Body of pancreas (tissue), 4 donors: ENCODE measurements at places on chromosomes 7 and 10.

- no peak for DNase-seq
These were observed 441.8 kb upstream of the AKR1E2 start for GRCh38 chr10:4384245-4384644.

- no peak for DNase-seq
These were observed 141.9 kb downstream of the ELFN1 start for GRCh38 chr7:1811850-1812508.

- no peak for DNase-seq
These were observed 16.8 kb upstream of the VOPP1 start for GRCh38 chr7:55588976-55589604.

DNA sequence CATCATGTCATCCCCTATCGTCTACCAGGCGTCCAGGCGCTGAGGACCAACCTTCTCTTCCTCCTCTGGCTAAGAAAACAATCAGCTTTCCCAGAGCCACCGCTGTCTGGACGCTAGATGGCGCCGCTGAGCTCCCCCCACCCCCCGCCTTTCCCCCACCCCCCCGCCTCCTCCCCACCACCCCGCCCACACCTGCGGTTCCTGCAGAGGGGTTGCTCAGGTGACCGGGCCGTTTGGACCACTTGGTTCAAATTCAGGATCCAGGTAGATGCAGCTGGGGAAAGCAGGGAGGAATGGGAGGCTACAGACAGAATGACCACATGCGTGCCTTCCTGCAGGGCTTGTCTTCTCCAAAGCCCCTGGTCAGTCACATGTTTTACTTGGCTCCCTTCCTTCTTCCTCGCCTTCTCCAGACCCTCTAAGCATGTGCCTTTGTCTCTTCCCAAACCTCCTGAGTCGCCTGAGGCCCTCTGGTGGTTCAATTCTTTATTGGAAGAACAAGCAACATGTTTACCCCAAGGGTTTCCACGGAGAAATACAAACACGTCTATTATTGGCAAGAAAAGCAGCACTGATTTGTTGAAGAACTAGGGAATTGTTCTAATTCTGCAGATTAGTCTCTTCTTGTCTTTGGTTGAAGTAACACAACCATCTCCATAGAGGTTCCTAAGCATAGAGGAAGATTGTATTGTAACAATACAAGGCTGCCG is 24.7 kb downstream of the AOC1 start:
- peak; percentile 63 for DNase-seq

DNA sequence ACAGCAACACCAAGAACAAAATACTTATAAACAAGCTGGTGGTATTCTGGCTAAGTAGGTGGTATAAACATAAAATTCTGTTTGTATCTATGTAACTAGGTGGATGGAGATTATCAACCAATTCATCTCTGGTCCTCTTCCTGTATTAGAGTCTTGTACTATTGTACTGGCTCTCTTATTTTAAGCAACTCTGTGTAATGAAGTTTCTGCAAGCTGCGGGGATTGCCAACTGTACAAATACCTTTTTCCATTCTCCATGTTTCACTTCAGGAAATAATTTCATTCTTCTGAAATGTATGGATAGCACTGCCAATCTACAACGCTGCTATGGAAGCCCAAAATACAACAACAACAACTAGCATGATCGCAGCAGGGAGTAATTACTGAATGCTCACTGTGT is 44.8 kb downstream of the JAZF1 start:
- DNase-seq: no peak

- peak; percentile 58 for DNase-seq
These were observed 232.2 kb downstream of the DNAJB6 start for GRCh38 chr7:157568770-157569584.

- DNase-seq: no peak
These were observed 444.0 kb upstream of the MGMT start for GRCh38 chr10:129023082-129023481.

- DNase-seq: no peak
These were observed 36.1 kb downstream of the NUDCD3 start for GRCh38 chr7:44454348-44454747.

DNA sequence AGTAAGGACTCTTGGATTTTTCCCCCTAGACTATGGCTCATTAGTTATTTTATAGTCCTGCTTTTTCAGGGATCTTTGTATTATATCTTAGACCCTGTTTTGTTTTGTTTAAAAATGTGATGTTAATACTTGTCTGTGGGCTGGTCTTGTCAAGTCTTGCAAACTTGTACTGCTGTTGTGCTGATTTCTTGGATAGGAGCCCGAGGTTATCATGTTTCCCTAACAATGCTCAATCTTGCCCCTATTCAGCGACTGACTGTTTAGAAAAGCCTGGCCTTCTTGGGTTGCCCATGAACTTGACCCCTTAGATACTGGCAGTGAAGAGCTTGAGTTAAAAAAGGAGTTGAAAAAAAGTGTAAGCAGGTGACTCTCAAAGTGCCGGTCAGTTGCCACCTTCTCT is 115.7 kb downstream of the KIAA1217 start:
- DNase-seq: no peak

DNA sequence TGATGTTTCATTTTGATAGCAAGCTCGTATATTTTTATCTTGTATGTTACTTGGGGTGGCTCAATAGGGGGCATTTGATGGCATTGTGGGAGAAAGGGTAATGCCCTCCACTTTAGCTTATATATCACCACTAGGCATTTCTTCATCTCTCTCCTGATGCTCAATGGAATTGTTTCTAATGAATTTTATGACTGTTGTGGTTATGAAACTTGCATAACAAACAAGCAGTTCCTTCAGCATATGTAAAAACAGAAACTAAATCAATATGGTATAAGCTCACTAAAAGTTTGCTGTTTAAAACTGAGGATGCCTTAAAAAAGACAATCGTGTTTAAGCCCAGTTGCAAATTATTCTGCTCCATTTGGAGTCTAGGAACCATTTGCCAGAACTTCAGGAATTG is 75.5 kb downstream of the CDK14 start:
- no peak for DNase-seq

- DNase-seq: no peak
These were observed 20.9 kb downstream of the RGS10 start for GRCh38 chr10:119521443-119522204.

DNA sequence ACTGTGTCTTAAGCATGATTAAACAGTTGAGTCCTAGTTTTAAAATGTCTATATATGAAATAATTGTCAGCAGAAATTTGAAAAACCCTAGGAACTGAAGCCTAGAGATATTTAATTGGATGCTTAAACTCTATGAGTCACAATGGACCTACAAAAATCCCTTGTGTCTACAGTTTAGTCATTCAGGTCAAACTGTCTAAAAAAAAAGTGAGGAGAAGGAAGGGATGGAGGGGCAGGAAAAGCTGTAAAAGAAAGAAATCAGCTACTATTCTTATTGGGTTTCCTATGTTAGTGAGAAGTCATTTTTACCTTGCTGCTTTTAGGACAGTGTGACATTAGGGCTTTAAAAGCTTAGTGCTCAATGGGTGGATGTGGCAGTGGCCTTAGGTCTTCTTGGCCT is 406.1 kb upstream of the FZD8 start:
- no peak for DNase-seq

GRCh38 chr10:6119962-6120361 is 31.1 kb downstream of the RBM17 start:
- DNase-seq: no peak

- DNase-seq: no peak
These were observed 25.1 kb upstream of the VPS41 start for GRCh38 chr7:38934051-38934450.

DNA sequence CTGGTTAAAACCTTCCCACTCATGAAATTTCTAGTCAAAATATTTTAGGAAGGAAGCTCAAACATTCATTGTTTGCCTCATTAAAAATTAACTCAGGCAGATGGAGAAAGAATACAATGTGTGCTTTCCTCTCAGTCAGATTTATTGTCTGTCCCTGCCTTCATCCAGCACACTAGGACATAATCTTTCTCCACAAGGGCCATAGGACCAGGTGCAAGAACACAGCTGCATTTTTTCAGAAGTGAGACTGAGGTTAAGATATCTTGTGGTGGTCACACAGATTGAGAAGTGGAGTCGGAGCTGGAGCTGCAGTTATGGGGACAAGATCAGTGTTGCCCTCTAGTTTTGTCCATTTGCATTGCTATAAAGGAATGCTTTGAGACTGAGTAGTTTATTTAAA is 666.3 kb downstream of the CCSER2 start:
- no peak for DNase-seq

GRCh38 chr7:24441314-24442027 is 131.8 kb upstream of the PALS2 start:
- DNase-seq: no peak

DNA sequence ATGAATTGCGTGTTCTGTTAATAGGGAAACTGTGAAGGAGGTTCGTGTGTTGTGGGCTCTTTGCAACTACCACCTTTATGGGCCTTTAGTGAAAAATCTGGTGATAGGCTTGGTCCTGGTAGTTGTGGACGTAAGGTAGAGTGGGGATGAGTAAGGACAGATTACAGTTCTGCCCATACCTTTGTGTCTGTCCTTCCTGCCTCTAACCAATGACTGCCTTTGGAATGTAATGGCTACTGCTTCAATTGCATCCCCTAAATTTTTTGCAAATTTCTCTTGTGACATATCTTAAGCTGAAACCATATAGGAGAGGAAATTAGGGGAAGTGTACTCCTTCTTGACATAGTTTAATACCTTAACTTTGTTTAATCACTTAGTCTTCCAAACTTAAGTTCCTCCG is 82.3 kb downstream of the ADK start:
- no peak for DNase-seq

DNA sequence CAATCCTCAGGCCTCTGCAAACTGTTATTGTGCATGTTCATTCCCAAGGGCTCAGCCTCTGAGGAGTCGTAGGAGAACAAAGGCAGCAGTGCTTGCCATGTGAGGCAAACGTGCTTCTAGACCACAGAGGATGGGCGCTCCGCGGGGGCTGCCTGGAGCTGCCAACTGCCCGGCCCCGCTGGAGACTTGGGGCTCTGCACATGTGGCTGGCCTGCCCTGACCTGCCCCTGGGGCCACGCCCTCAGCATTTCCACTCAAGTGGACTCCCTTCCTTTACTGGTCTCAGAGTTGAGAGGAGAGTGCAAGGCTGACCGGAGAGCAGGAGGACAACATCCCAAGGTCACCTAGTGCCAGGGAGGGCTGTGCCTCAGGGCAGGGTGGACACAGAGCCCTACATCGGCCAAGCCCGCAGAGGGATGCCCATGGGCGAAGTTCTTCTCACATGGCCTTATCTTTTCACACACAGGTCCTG is 222.3 kb upstream of the ZNF32 start:
- DNase-seq: no peak

GRCh38 chr7:82129091-82129490 is 314.5 kb downstream of the CACNA2D1 start:
- DNase-seq: no peak

DNA sequence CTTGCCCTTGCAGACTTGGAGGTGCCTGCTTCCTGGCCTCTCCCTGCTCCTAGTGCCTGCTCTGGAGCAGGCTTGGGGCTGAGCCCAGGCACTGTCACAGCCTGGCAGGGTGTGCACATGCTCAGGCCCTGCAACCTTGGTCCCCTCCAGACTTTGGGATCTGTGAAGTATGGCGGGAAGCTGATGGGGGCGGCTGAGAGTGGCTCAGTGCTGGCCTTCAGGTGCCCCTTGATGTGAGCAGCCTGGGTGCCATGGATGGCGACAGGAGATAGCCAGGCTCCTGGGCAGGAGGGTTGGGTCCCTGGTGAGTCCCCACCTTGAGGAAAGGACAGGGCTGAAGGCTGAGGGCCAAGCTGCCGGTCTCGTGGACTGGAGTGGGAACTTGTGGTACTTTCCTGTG is 700.4 kb upstream of the KCND2 start:
- no peak for DNase-seq

DNA sequence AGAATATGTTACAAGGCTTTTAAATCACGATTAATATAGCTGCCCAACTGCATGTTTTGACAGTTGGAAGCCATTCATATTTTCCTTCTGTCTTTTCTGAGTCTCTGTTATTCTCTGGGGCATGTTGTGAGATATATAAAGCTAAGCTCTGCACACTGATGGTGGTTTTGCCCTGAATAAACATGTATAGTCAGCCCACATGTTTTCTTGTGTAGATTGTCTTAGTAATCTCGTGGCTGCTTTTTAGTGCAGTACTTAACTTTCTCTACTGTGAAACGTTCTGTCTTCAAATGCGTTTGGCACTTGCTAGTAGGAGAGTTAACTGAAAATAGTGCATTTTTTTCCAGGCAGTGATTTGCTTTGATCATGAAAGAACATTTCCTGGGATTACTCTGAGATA is 268.5 kb downstream of the DNAJB9 start:
- no peak for DNase-seq

GRCh38 chr10:77279207-77279606 is 358.4 kb downstream of the KCNMA1 start:
- DNase-seq: peak; percentile 30

- DNase-seq: no peak
These were observed 61.8 kb upstream of the C10orf90 start for GRCh38 chr10:126732308-126732707.

DNA sequence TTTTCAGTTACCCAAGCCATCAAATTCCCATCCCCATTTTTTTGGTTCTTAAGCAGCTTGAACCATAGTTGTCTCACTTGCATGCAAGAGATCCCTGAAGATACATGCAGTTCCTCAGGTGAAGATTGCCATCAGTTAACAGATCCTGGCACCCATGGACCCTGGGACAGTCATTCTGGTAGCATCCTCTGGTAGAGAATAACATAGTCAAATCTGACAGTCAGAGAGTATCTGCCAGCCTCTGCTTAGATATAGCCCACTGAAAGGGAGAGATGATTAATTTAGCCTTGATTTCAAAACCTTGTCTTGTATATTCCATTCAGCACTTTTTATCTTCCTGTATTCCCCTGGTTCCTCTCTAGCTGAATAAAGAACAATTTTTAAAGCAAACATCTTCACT is 280.4 kb downstream of the KCNMA1 start:
- no peak for DNase-seq

DNA sequence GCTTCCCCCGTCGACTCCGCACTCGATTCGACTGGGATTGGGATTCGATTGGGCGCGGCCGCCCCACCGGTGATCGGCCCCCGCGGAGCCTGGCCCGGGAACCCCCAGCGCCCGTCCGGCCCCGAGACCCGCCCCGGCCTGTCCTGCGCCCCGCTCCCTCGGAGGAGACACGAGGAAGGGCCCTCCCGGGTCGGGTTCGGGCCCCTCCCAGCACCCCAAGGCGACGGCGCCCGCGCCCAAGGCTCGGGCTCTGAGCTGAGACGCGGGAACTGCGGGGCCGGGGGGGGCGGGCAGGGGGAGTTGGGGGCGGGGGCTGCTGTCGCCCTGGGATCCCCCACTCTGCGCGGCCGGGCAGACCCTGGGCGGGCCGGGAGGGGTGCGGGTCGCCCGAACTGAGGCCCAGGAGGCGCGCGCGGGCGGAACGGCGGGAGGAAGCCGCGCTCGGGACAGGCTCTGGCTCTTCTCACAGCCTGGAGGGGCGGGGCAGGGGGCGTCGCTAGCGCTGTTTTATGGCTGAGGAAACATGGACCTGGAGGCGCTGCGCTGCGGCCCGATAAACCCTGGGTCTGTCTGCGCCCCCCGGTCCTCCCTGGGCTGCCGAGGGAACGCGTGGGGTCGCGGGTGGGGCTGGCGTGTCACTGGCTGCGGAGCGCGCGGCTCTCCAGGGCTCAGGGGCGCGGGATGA is 1.7 kb upstream of the NKX6-2 start:
- no peak for DNase-seq
